ENCODE measurements at places on chromosomes 3 and 15. TPM values are rescaled to one million over a fixed set of nuclear protein-coding genes. Genes with fewer than 3 reads are reported as not detected.

PPP1R14D gene
- total RNA-seq = not detected

- DNase-seq = no peak
These were observed 74.7 kb upstream of the ATP10A start for GRCh38 chr15:25937796-25938195.

- DNase-seq = no peak
These were observed 33.0 kb downstream of the KY start for GRCh38 chr3:134617608-134618477.

- peak; percentile 44 for DNase-seq
These were observed 46.3 kb downstream of the GABRG3 start for GRCh38 chr15:27017168-27017809.

DNA sequence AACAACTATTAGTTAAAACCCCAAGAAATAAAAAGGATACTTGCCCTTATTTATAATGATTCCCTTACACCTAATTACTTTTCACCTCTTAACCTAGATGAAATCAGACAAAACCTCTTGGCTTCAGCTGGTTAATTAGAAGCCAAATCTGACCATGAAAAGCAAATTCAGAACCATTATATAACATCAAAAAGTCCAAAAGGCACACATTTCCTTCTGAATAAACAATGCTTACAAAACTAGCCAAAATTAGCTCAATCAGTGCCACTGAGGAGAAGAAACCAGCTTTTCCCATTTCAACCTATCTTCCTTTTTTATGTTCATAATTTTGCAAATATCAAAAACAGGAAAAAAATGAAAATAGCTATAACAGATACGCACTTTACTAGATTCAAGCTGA is 3.2 kb downstream of the EHHADH start:
- peak; percentile 78 for DNase-seq

Measured in renal cortical epithelial cell (primary cell).